Thoracic aorta (tissue), 2 donors: ENCODE measurements at places on chromosomes 3 and 15.

- DNase-seq = no peak
Observed at GRCh38 chr15:80992441-80992840, 2.8 kb upstream of the MESD start.

- no peak for DNase-seq
Observed at GRCh38 chr3:57538465-57538864, 5.7 kb downstream of the DNAH12 start.

- no peak for DNase-seq
Observed at GRCh38 chr3:195079636-195080035, 191.3 kb downstream of the XXYLT1 start.

DNA sequence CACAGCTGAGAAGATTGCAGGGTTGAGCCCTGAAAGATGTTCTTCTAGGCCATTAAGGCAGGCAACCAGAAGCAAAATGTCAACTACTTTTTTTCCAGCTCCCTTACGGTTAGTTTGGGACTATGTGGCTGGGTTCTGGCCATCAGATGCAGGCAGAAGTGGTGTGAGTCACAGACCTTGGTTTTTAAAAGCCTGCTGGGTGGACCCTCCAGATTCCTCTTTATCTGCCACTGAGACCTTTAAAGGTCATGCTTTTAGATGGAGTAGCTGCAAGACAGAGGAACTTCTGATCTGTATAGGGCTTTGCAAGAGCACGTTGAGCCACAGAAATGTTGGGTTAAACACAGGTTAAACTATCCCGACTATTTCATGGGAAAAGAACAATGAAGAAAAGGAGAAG, 102.9 kb downstream of the CHST2 start:
- DNase-seq = no peak

DNA sequence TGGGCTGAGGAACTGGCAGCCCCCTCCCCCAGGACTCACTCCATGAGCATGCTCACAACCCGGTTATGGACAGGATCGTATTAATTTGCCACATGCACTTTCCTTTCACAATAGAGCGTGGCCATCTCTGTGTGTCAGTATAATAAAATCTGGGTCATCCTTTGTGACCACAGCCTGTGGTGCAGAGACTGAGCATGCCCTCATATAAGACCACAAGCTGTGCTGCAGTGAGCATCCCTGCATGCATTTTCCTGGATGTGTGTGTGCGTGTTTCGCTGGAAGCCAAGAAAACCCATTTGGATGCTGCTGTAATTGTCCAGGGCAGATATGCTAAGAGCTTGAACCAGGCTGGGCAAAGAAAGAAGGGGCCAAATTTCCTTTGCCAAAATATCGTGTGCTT, 39.7 kb downstream of the CYP11A1 start:
- DNase-seq = no peak

DNA sequence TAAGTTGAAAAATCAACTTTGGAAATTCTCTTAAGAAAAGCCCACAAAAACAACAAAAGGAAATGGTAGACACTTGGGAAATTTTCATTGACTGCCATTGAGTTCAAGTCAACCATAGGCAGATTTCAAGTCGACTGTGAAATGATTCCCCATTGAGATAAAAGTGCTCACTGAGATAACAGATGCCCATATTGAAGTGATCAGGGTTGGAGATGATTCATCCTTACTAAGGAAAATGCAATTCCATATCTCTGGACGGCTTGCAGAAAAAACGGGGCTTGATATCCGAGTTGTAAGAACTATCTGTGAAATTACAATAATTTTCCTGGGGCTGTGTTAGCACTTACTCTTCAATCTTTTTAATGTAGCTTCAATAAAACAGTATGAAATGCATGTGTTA, 373.1 kb upstream of the THRB start:
- no peak for DNase-seq

- DNase-seq = peak; percentile 22
Observed at GRCh38 chr3:128993461-128994172, at the start of gene CFAP92. CFAP92 (minus strand) TSS chr3:128994076; CDS start chr3:128993304, 772 bp downstream.

DNA sequence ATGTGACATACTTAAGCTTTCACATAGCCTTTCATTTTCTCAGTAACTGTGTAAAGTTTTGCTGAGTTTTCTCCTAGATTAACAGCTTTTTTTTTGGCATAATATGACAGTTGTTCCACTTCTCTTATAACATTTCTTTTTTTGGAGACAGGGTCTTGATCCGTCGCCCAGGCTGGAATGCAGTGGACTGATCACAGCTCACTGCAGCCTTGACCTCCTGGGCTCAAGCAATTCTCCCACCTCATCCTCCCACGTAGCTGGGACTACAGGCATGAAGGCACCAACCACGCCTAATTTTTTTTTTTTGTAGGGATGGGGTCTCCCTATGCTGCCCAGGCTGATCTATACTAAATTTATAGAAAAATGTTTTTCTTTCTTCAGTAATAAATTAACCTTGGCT, 30.1 kb downstream of the DLG1 start:
- DNase-seq = no peak

- DNase-seq = no peak
Observed at GRCh38 chr3:171516765-171517164, 56.6 kb upstream of the TNIK start.

DNA sequence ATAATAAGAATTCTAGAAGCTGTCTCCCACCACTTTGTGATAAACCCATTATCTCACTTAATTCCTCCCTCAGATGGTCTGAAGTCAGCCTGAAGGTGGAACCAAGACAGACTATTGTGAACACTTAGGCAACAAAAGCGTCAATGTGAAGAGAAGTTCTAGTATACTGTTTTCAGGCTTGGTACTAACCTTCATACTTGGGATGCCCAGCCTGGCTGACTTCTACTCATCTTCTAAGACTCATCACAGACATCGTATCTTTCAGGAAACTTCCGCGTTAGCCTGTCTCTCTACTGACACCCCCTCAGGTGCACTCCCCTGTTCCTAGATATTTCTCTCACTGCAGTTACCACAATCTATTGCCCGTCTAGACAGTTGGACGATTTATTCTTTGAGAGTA, 201.2 kb downstream of the SATB1 start:
- DNase-seq = no peak

DNA sequence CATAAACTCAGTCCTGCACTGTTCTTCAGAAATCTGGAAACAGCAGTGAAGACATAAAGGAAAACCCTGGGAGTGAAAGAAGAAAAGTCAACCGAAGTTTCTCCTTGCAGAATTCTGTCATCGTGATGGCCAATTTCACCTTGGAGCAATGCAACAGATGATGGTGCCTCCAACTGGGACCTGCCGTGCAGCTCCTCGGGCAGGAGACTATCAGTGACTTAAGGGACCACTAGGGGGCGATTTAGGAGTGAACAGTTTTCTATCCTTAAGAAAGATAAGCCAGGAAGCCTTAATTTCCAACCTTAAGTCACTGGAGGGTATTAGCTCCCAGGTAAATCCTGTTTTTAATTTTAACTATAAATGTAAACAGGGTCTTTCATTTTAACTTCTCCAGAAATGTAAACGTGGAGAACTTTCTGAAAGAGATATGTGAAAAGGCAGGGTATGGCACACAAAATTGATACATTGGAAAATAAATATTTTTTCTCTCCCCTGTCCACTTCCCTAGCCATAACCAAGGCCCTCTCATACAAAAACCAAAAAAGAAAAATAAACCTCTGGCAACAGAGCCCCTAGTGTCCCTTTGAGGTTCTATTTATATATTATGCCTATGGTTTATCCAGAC, 116.3 kb downstream of the PDZRN3 start:
- DNase-seq = no peak

GRCh38 chr15:64530918-64531317, 70.5 kb downstream of the ZNF609 start:
- DNase-seq = no peak

DNA sequence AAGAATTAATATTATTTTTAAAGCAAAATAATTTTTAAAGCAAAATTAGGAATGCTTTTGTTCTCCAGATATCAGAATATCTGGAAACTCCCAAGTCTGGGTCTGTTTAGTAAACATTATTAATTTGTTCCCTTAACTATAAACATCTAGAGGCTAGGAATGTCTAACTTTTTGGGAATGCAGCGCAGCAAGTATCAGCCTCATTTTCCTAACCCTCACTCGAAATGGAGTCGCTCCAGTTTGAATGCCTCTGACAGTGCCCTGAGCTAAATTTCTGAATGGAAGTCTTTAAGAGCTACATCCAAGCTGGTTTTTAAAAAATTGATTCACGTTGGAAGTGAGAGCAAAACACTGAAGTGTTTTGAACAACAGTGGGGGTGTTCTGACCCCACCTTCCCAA, 74.4 kb upstream of the WNT7A start:
- DNase-seq = no peak

DNA sequence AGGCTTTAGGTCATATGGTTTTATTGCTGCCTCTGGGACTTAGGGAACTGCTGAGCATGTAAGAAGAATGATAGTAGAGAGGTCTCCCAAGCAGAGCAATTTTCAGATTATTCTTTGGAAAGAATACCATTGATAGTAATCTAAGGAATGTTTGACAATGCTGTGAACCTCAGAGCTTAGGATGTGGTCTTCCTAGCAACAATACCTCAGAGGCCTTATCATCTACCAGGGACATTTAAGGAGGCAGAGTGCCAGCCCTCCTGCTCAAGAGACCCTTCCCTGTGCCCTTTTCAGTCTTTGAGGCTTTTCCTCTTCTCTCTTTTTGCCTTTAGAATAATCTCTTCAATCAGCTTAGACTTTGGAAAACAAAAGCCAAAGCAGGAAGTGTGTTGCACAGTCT, 272.1 kb downstream of the OXSM start:
- no peak for DNase-seq

DNA sequence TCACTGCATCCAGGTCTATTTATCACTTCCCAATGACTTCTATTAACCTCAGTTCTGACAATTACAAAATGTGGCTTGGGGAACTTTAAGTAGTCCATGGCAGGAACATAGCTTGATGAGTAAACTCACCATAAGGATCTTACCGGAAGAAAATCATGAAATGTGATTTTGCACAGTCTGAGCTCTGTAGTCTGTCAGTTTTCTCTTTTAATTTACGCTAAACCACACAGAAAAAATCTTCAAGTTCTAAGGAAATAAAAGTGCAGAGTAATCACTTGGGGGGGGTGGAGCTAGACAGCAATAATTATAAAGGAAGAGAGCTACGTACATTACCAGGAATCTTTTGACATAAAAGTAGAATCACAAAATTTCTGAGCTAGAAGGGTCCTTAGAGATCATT, 9.2 kb downstream of the TBC1D5 start:
- DNase-seq = no peak

DNA sequence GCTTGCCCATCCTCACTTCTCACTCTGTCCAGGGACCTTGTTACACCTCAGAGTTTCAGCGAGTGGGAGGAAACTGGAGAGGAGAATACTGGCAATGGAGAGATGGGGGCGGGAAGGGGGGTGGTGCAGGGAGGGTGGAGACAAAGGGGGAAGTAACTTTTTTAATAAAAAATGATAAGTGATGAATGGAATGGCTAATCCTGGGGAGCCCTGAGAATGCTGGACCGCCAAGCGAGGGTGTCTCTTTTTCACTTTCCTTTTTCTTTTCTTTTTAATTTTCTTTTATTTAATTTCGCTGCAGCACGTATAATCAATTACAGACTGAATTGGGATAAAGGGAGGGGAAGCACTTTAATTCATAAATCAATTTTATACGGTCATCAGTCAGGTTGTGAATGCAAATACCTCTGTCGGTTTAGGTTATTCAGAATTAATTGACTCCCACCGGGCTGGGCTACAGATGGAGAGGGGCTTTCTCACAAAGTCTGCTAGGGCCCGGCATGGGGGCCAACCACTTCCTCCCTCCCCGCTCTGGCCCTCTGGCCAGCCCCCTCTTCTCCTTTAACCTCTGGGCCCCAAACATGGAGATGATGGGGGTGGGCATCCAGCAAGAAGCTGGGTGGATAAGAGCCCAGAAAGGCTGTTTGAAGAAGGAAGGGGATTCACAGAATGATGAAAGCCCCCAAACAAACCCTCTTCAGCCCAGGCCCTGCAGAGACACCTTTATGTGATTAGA, 106.8 kb upstream of the BOC start:
- DNase-seq = no peak

DNA sequence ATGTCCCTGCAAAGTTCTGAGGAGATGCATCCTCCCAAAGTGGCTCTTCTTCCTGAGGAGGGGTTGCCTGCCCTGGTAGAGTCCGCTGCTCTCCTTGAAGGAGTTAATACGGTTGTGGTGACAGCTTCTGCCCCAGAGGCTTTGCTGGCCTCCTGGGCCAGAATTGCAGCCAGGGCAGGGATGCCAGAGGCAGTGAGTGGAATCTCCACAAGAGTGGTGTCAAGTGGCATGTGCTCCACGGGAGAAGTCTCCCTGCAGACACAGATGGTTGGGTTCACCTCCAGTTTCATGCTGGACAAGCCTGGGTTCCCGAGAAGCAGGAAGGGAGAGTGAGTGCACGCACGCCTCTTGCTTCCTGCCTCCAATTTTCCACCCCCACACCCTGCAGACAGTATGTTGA, 105.5 kb downstream of the SLC25A26 start:
- DNase-seq = no peak

DNA sequence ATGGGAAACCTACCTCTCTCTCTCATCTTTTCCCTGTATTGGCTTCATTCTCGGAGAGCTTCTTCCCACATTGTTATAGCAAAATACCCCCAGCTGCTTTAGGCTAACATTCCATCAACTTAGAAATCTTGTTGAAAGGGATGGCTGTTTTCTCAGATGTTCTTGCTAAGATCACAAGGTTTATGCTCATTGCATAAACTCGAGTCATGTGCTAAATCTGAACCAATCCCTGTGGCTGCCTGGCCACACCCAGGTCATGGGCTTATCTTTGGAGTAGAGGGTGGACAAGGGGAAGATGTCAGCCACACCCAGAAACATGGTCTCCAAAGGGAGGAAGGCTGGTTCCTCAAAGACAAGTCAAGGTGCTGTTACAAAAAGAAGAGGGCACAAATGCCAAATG, 150.6 kb upstream of the UMPS start:
- DNase-seq = no peak

- no peak for DNase-seq
Observed at GRCh38 chr3:160098926-160099626, 110.4 kb downstream of the IL12A start.

DNA sequence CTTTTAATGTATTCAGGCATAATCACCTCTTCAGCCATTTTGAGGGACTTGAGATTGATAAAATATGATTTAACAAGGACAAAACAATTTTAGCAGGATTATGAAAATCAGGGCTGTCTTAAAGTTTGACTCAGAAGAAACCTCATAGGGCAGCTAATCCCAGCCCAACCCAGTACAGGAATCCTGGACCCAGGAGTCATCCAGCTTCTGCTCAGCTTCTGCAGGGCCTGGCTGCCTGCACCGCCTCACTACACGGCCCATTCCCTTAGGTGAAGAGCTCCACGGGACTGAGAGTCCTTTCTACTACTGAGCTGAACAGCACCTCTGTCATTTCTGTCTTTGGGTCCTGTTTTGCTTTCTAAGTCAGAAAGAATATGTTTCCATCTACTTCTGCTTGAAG, 37.5 kb downstream of the ARHGAP31 start:
- DNase-seq = no peak

- DNase-seq = no peak
Observed at GRCh38 chr3:42804831-42805132, 492 bp upstream of the HIGD1A start.

- DNase-seq = no peak
Observed at GRCh38 chr3:45564172-45564571, 30.4 kb upstream of the LIMD1 start.
